MM.1S (cell line): ENCODE measurements at places on chromosomes 2 and 18.

- peaks cover 19% of the 10 kb centered on the region for H3K4me1 ChIP-seq
- H3K27me3 ChIP-seq, result no peaks in the 10 kb centered on the region
- H3K4me3 ChIP-seq, result peak overlapping the region; percentile 73
- no peak for DNase-seq
- H3K36me3 ChIP-seq, result 0 out of 2 replicates have a peak, but pooled peaks cover 3% of the 10 kb centered on the region
Measured at GRCh38 chr2:226795281-226796011, 4.2 kb downstream of the IRS1 start.

DNA sequence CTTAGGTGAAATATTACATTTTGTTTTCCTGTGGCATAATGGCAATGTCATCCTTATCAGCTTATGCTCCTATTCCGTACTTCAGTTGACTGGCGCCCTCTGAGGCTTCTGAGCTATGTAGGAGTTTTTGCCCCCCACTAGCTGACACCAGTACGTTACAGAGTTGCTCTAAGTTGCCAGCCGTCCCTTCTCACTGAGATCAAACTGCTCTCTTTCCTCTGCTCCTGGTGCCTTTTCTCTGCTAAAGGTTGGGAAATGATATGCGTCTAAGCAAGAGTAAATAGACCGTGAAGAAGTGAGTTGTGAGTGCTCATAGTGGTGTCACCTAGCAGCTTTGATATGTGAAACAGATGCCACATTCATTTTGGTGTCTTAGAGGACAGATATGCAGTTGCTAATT is 99.2 kb downstream of the RAPGEF4 start:
- 0 out of 2 replicates have a peak, but pooled peaks cover 3% of the 10 kb centered on the region for H3K4me1 ChIP-seq
- H3K4me3 ChIP-seq, result no peak overlapping the region
- no peak overlapping the region for H3K27ac ChIP-seq
- H3K36me3 ChIP-seq, result no peaks in the 10 kb centered on the region

DNA sequence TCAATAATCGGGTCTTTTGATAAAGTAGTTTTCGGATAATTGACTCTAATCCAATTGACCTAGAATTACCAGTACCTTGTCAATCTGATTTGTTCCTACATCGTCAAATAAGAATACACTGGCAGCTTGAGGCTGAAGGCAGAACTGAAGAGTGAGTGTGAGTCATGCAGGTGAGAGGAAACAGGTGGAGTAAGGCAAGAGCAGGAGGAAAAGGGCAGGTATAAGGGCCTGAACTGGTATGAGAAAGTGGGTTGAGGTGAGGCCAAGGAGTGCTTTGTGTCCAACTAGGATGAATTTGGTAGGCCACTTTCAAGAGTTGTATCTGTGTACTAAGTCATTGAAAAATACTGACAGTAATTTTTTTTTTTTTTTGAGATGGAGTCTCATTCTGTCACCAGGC is 186.0 kb downstream of the ZNF385B start:
- peaks cover 46% of the 10 kb centered on the region for H3K4me1 ChIP-seq
- peak; percentile 30 for DNase-seq
- no peak overlapping the region for H3K27ac ChIP-seq
- no peaks in the 10 kb centered on the region for H3K36me3 ChIP-seq
- H3K4me3 ChIP-seq, result no peak overlapping the region

GRCh38 chr2:215918901-215919599 is 94.3 kb downstream of the MREG start:
- H3K4me1 ChIP-seq, result peaks cover 47% of the 10 kb centered on the region
- peak overlapping the region; percentile 64; the same call in 1 of the 2 replicates for H3K27ac ChIP-seq
- H3K36me3 ChIP-seq, result no peaks in the 10 kb centered on the region
- no peak overlapping the region for H3K4me3 ChIP-seq
- no peak for DNase-seq

- H3K27ac ChIP-seq, result no peak overlapping the region
- H3K36me3 ChIP-seq, result no peaks in the 10 kb centered on the region
- H3K27me3 ChIP-seq, result peaks cover 44% of the 10 kb centered on the region
- no peak for DNase-seq
- no peak overlapping the region for H3K4me3 ChIP-seq
Measured at GRCh38 chr2:241561832-241562231, 3.3 kb downstream of the BOK start.

GRCh38 chr18:39007031-39007902 is 1441.7 kb upstream of the CELF4 start:
- H3K27ac ChIP-seq, result no peak overlapping the region
- H3K4me3 ChIP-seq, result no peak overlapping the region
- DNase-seq, result no peak
- H3K36me3 ChIP-seq, result no peaks in the 10 kb centered on the region
- no peaks in the 10 kb centered on the region for H3K27me3 ChIP-seq

DNA sequence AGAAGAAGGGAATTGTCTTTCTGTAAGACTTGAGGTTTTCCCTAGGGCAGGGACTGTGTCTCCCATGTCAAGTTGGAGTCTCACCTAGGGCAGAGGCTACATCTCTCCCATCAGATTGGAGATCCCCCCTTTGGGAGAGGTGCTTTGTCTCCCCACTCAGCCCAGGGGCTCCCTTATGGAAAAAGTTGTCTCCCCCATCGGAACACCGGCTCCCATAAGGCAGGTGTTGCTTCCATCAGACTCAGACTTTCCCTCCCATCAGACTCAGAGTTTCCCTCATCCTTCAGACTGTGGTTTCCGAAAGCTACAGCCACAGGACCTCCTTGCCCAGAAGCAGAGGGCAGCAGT is 5.8 kb downstream of the ANKRD53 start:
- H3K4me3 ChIP-seq, result no peak overlapping the region
- no peaks in the 10 kb centered on the region; the same call in 1 of the 2 replicates for H3K4me1 ChIP-seq
- no peaks in the 10 kb centered on the region for H3K27me3 ChIP-seq
- H3K36me3 ChIP-seq, result no peaks in the 10 kb centered on the region; the same call in 1 of the 2 replicates
- no peak overlapping the region for H3K27ac ChIP-seq
- no peak for DNase-seq

DNA sequence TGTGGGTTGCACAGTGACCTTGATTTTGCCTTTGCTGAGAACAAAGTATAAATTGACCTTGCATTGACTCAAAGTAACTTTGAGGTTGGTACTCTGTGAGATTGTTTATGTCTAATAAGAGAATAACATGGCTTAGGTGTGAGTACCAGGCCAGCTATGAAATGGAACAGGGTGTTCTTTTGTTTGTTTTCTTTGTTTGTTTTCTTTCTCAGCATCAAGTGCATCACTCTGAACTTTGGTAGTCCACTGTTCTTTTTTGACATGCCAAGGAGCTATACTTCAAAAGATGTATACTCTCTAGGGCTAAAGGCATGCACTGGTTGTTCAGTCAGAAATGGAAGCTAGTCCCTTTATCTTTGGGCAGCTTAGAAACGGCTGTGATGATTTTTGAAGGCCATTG is 5.1 kb downstream of the ABCB11 start:
- H3K27me3 ChIP-seq, result no peaks in the 10 kb centered on the region
- H3K4me1 ChIP-seq, result no peaks in the 10 kb centered on the region
- DNase-seq, result no peak

DNA sequence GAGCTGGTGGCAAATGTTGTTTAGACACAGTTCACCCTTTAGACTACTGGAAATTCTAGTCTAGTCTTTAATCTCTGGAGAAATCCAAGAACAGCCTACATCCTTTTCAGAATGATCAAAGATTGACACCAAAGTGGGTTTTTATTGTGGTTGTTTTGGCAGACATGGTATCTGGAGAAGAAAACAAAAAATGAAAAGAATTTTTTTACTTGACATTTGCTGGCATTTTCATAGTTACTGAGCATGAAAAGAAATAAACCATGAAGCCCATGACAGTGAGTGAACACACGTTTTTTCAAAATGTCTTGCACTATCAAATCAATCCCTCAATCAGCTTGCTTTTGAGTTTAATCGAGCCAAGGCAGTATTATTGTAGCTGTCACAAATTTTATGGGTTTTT is 125.3 kb downstream of the CCBE1 start:
- no peaks in the 10 kb centered on the region for H3K4me1 ChIP-seq
- H3K4me3 ChIP-seq, result no peak overlapping the region
- DNase-seq, result no peak
- H3K36me3 ChIP-seq, result no peaks in the 10 kb centered on the region

DNA sequence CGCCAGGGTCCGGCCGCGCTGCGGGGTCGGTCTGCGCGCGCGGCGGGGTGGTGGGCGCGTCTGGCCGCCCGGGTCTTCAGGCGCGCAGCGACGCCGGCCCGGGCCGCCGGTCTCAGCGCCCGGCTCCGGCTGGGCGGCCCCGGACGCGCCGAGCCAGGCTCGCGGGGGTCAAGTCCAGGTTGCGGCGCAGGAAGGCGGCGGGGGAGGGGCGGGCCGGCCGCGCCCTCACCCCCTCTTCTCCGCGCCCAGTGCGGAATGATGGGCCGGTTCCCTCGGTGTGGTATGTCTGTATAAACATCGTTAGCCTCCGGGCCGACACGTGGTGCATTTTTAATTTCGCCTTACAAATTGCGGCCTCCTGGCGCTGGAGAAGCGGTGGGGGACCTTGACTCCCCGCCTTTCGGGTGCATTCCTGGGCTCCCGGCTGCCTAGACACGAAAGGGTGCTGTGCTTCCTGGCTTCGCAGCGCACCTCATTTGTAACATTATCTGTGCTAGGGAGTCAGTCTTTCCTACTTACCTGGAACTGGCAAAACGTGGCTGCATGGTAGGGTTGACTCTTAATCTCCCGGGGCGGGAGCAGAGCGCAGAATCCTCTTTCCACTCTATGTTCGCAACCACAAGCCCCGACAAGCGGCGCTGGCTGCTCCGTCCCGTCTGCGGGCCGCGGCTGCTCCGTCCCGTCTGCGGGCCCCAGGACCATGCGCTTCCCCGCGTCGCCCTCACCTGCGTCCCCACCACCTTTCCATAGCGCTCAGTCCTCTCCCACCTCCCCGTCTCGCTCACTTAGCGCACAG is 69.0 kb downstream of the CTAGE1 start:
- no peaks in the 10 kb centered on the region for H3K4me1 ChIP-seq
- no peak overlapping the region for H3K4me3 ChIP-seq
- H3K27ac ChIP-seq, result no peak overlapping the region
- no peaks in the 10 kb centered on the region for H3K27me3 ChIP-seq
- no peak for DNase-seq
- H3K36me3 ChIP-seq, result no peaks in the 10 kb centered on the region

GRCh38 chr2:145410086-145410485 is 890.2 kb upstream of the ZEB2 start:
- DNase-seq, result no peak
- H3K27me3 ChIP-seq, result peaks cover 23% of the 10 kb centered on the region
- peaks cover 30% of the 10 kb centered on the region for H3K4me1 ChIP-seq
- H3K36me3 ChIP-seq, result no peaks in the 10 kb centered on the region
- H3K27ac ChIP-seq, result no peak overlapping the region
- H3K4me3 ChIP-seq, result no peak overlapping the region

- peaks cover 9% of the 10 kb centered on the region for H3K4me1 ChIP-seq
- DNase-seq, result no peak
- no peaks in the 10 kb centered on the region for H3K27me3 ChIP-seq
- H3K36me3 ChIP-seq, result no peaks in the 10 kb centered on the region; the same call in 1 of the 2 replicates
Measured at GRCh38 chr18:45877403-45877802, 51.9 kb downstream of the SIGLEC15 start.

GRCh38 chr2:227472265-227473121 is 537 bp downstream of the AGFG1 start:
- peak overlapping the region; percentile 40; the same call in 1 of the 2 replicates for H3K27ac ChIP-seq
- H3K27me3 ChIP-seq, result no peaks in the 10 kb centered on the region
- no peaks in the 10 kb centered on the region for H3K36me3 ChIP-seq
- H3K4me3 ChIP-seq, result peak overlapping the region; percentile 90
- peak; percentile 44 for DNase-seq

DNA sequence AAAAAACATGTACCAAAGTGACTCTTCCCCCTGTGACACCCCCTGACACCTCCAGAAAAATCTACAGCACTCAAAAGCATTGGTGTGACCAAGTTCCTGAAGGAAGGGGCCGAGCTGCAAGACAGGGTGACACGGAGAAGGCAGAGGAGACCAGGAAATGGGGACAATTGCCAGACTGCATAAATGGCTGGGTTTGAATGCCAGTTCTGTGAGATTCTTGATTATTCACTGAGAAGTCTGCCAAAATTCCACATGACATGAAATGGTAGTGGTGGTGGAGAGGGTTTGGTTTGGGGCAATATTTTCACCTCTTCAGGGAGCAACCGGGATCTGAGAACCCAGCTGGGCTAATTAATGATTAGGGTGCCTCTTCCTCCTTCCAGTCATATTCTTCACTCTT is 178.5 kb downstream of the ARL4C start:
- no peak overlapping the region for H3K4me3 ChIP-seq
- H3K27me3 ChIP-seq, result no peaks in the 10 kb centered on the region
- no peaks in the 10 kb centered on the region for H3K4me1 ChIP-seq
- no peak overlapping the region for H3K27ac ChIP-seq

DNA sequence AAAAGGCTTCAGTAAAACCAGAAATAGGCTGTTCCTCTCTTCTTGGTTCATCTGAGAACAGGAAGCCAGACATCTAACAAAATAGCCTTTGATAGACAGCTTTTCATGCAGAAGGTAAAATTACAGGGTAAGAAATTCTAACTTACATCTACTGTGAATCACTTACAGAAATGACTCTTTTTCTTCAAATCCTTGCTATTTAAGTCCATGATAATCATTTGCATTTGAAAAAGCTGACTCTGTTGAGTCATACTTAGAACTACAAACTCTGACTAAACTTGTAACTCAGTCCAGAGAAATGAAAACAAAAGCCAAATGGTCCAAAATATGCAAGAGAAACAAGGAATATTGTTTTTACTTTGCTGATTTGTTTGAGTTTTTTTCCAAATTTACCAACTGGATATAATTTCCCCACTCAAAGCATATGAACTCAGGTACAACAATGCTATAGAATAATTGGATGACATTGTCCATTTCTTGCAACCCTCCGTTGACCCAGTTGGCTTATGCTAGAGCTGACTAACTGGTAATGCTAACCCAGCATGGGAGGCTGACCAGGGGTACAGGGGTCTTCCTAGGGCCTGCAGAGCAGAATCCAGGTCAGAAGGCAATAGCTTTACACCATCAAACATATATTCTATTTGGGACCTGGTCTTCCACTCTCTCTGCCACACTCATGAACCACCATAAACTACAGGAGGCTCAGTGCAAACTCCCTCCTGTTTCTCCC is 18.8 kb upstream of the MREG start:
- no peak overlapping the region for H3K4me3 ChIP-seq
- no peak for DNase-seq
- peaks cover 10% of the 10 kb centered on the region; the same call in 1 of the 2 replicates for H3K4me1 ChIP-seq
- H3K27ac ChIP-seq, result no peak overlapping the region
- H3K36me3 ChIP-seq, result no peaks in the 10 kb centered on the region
- H3K27me3 ChIP-seq, result no peaks in the 10 kb centered on the region

- peak overlapping the region; percentile 92 for H3K27ac ChIP-seq
- H3K4me3 ChIP-seq, result peak overlapping the region; percentile 34
- DNase-seq, result peak; percentile 59
- peaks cover 54% of the 10 kb centered on the region for H3K4me1 ChIP-seq
Measured at GRCh38 chr2:230893841-230894781, 29.4 kb downstream of the ITM2C start.
